ENCODE measurements at places on chromosomes 6 and 20. TPM values are rescaled to one million over a fixed set of nuclear protein-coding genes. Genes with fewer than 3 reads are reported as not detected.

JAG1 gene
- total RNA-seq = 98.8 TPM

CTCFL gene
- total RNA-seq = not detected

ELOVL2 gene
- not detected for total RNA-seq

CALHM5 gene
- 11.4 TPM for total RNA-seq

HUS1B gene
- total RNA-seq = 0.65 TPM

MC3R gene
- not detected for total RNA-seq

HLA-DPB1 gene
- total RNA-seq = 23.1 TPM

All from epithelial cell of umbilical artery (primary cell).